ENCODE measurements at places on chromosomes 4 and X. TPM values are rescaled to one million over a fixed set of nuclear protein-coding genes. Genes with fewer than 3 reads are reported as not detected.

Gene SRD5A3
- total RNA-seq: 10.0 TPM

Gene SLC10A4
- total RNA-seq: 0.20 TPM

Gene GAGE13
- not detected for total RNA-seq

Gene FGF13
- total RNA-seq: 46.0 TPM

Gene DMRTC1
- total RNA-seq: not detected

Gene HERC5
- total RNA-seq: 0.65 TPM

Gene ANKRD17
- total RNA-seq: 36.2 TPM

Gene ITIH6
- not detected for total RNA-seq

Gene RIPPLY1
- total RNA-seq: not detected

Measured in lung microvascular endothelial cell (primary cell).